ENCODE measurements at places on chromosomes 5 and 9. TPM values are rescaled to one million over a fixed set of nuclear protein-coding genes. Genes with fewer than 3 reads are reported as not detected.

Gene NRG2
- 0.15 TPM for total RNA-seq

Gene FAM78A
- 0.30 TPM for total RNA-seq

Gene ANKRD34B
- not detected for total RNA-seq

Gene PCDHGB5
- 13.8 TPM for total RNA-seq

Gene CSF1R
- total RNA-seq: not detected

Gene DIRAS2
- not detected for total RNA-seq

Gene ZNF608
- total RNA-seq: 12.5 TPM
